Spleen (tissue), 13 donors: ENCODE measurements at places on chromosomes 3 and 15.

- no peak for DNase-seq
These were observed 18.1 kb downstream of the ARRDC4 start for GRCh38 chr15:97978401-97979139.

- DNase-seq = no peak
These were observed 34.7 kb downstream of the FNDC3B start for GRCh38 chr3:172074032-172074431.

DNA sequence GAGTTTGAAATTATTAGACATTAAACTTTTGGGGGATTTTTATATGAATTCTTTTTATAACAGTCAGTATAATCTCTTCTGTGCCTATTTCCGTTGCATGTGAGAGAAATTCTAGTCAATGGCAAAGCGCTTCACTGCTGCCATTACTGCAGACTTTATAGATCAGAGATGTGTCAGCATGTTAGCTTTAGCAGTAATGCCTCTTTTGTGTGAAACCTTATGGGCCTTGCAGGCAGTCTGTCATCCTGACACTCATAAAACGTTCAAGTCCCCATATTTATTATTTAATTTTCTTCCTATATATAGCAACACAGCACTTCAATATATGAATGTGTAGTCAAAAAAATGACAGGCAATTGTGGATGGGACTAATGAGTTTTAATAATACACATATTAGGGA lies 191.0 kb downstream of the NLGN1 start:
- no peak for DNase-seq

DNA sequence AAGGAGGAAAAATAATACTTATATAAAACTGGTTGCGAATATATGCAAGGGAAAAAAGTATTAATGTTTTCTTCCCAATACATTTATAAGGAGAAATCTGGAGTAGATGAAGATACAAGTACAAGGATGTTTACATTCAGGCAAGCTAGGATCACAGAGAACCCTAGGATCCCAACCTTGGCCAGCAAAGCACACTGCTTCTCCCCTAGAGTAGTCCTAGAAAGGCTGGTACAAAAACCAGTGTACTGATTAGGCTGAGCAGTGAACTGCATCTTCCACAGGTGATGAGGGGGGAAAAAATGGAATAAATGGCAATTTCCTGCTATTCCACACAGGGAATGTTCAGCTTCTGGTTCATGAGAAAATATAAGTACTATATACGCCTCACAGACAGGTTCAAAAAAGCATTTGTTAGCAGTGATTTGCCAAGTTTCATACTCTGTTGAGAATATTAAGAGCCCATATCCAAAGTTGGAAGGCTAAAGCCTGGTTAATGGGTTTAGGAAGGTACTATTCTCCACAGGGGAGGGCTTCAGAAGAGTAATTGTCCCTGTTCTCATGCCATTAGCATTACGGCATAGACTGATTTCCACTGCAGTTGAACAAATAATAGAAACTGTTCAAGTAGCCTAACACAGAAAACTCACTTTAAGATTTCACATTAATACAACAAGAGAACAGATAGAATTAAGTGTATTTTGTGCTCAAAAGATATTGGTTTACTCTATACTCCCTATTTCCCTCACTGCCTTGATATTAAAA lies 10.4 kb upstream of the NMB start:
- no peak for DNase-seq

DNA sequence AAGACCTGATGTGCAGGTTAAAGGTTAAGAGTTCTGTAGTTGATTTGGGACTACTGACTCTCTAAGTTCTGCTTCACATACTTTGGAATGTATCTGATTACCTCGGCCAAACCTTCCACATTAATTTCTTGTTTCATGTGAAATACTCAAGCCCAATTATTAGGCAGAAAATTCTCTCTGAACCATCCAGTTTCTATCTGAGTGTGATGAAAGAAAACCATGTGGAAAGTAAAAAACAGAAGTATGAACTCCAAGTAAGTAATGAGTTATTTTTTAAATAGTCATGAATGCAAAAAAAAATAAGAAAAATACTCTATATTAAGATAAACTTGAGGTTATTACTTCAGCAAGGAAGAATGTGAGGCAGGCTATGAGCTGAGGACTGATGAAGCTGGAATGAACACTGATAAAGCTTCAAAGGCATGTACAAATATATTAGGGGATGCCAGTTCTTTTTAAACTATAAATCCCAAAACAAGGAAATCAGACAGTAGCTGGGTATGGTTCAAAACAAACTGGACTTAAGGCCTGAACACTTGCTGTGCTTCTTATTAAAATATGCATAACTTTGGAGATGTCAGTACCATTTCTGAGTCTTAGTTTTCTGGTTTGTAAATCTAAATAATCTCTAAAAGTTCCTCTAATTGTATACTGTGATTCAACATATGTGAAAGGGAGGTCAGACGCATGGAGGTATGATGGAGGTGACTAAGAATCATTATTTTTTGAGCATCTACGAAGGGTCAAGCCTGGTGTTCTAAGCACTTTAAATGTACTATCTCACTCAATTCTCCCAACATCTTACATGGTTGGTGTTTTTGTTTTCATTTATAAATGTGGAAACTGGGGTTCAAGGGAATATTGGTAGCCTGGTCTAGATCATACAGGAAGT lies 59.6 kb downstream of the COL6A6 start:
- DNase-seq = no peak

- peak; percentile 10 for DNase-seq
These were observed 7.7 kb upstream of the CDCP1 start for GRCh38 chr3:45153658-45154437.
